Brain (organoid and tissue), 16 donors: ENCODE measurements at places on chromosomes 6 and 20. TPM values are rescaled to one million over a fixed set of nuclear protein-coding genes. Genes with fewer than 3 reads are reported as not detected.

DNA sequence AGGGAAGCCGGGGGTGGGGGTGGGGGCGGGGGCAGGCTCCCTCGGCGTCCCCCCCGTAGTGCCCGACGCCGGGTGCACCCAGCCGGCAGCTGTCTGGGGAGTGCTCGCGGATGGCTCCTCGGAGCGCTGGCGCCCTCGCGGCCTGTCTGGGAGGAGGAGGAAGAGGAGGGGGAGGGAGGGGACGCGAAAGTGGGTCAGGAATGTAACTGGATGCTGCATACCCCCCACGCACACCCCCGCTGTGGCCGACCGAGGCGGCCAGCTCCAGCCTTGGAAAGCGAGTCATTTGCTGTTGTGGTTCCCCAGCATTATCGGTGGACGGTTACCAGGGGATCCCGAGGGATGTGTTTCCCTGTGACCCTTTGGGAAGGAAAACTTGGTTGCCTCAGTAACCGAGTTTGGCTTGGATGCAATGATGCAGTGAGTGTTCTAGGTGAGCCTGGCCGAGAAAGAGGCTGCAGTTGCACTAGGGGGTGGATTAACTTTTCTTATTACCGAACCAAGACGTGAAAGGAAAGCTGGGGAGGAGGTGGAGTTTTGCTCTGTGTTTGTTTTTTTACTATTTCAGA is 55.2 kb upstream of the RREB1 start:
- DNase-seq = peak; percentile 68

DNA sequence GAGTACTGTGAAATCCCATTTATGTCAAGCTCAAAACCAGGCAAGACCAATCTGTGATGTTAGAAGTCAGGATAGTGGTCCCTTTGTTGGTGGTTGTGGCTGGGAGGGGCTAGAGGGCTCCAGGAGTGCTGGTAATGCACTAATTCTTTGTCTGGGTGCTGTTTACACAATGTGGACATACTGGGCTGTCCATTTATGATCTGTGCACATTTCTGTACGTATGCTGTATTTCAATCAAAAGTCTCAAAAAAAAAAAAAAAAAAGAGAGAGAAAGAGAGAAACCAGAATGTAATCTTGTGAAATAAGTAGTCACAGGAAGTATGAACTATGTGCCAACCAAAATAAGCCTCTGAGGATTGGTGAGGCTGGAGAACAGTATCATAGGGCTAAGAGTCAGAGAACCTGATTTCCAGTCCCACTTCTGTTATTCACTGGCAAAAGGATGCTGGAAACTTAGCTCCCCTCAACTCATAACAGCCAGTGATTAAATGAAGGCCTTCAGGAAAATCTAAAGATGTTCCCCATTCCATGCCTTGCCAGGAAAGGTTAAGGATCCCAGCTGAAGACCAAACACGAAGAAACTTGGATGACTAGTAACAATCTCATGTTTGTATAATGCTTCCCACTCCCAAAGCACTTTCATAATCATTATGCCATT is 19.6 kb upstream of the TRAM2 start:
- no peak for DNase-seq

DNA sequence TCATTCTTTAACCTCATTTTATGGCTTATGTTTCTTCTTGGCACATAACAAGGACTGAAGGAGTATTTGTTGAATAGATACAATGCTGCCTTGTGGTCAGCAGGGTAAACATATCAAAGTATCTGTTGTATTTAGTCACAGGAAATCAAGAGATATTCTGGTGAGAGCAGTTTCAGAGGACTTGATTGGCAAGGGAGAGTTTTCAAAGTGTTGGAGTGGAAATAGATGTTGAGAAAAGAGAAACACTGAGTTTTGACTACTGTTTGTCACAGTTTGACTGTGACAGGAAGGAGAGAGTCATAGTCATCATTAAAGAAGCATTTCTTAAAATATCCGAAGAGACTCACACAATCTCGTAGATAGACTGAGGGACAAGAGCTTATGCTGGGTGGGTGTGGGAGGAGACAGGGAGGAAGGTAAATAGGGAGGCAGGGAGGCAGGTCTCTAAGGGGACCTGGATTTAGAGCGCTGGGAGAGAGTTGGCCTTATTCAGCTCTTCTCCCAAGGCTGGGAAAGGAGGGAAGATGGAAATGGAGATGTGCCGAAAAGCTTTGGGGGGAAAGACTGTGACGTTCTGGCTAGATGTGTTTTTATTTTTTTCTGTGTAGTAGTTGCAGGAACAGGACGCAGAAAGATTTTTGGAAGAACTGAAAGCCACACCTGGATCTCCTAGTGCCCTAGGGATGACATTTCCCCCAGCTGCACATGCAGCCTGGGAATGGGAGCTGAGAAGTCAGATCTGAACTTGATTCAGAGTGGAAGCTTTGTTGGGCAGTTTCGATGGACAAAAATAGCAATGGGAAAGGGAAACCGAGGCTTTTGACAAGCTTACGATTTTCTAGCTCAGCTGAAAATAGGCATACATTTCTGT is 65.0 kb upstream of the IFNGR1 start:
- DNase-seq = no peak

GRCh38 chr6:139654309-139654708 is 279.9 kb upstream of the CITED2 start:
- no peak for DNase-seq

DNA sequence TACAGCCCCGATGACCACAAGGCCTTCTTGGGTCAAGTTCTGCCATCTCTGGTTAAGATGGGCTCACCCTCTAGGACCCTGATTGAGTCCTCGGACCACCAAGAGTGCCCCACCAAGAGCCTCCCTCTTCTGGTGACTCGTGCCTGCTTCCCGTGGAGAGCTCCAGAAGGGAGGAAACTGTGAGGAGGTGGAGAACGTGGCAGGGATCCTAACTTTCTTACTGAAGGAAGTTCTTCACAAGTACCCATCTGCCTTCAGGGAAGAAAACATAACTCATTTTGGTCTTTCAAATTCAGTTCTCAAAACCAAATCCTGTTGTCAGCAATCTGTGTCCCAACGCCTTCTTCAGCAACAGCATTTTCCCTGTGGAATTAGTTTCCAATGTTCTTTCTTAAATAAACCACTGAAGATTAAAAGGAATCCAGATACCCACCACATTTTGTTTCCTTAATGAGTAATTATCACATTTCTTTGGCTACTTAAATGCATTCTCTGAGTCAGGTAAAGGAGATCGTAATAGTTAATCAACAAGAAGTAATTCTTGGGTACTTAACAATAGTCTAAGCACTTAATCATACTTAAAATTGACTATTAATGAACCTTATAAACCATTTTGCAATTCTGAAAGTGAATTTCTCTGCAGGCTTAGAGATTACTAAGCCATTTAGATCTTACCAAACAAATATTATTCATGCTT is 185.8 kb upstream of the SGK1 start:
- DNase-seq = peak; percentile 75

DNA sequence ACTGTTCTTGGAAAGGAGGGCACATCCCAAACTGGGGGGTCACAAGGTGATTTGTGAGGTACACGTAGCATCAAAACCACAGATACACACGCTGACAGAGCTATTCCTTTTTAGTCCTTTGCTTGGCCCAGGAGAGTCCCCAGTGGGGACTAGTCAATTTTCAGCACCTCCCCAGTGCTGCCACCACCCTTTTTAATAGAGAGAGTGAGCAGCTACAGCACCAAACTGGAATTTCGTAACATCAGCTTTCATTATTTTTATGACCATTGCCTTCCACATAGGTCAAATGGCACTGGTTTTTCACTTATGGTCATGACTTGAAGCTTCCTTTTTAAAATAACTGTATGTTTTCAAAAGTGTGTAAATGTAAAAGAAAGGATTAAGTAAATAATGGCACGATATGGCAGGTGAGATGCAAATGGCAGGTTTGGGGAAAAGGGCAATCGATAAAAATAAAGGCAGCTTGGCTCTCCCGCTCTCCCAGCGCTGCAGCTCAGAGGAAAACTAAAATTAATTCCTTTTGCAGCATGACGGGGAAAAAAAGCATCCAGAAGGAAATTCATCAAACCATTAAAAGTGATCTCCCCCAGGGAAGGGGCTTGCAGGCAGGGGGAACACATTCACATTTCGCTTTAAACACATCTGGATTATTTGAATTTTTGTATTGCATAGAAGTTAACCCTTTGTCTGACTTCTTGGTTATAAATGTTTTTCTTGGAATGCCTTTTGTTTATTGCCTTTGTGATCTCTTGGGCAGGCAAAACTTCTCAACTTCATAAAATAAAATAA is 95.2 kb downstream of the ANKRD60 start:
- DNase-seq = peak; percentile 66

- no peak for DNase-seq
Measured at GRCh38 chr6:39931607-39932006, 2.7 kb downstream of the MOCS1 start.

DNA sequence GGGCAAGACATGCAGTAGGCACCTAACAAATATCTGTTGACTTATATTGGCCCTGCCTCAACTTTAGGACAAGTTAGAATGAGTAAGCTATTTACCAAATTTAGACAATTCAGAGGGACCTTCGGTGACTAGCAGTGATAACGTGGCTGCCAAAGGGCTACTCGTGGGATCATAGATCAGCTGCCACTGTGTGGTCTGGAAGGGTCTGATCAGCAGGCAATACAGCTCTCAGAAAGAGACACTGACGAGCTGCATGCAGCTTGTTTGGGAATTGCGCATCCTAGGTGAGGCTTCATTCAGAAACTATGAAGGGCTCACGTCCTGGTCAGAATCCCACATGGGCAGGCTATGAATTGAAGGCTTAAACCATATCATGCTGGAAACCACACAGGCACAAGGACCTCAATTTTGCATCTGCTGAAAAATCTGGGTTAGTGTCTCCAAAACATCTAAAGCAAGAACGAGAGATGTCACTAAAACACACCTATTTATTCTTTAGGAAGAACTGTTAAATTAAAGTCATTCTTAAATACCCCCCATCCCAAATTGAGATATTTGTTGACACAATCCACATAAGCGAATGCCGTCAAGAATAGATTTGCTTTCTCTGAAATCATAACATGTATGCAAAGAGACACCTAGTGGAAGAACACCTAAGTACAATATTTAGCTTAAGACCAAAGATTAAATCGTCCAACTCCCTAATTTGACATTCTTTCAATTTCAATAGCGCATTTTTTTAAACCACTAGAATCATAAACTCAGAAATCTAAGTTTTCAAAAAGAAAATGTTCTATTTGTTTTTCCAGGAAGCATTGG is 79.6 kb downstream of the IPCEF1 start:
- DNase-seq = peak; percentile 77

The PTGIS gene
- polyA plus RNA-seq = 0.63 TPM

DNA sequence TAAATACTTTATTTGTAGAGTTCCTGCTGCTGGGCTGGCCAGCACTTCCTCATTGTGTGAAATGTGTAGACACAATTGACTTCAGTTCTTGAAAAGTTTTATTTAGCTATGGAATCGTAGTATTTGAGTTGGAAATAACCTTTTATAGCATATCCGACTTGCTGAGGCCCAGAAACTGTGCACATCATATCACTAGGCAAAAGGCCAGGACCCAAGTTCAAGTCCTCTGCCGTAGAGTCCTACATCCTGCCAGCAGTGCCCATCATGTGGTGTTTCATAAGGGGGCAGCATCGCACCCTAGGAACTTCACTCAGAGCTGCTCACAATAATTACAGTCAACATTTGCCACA is 207.7 kb upstream of the SNX9 start:
- DNase-seq = no peak

GRCh38 chr20:1880529-1881239 is 14.5 kb upstream of the SIRPA start:
- DNase-seq = no peak

- no peak for DNase-seq
Measured at GRCh38 chr6:90658497-90658896, 71.6 kb upstream of the MAP3K7 start.

GRCh38 chr6:24738741-24739140 is 19.8 kb upstream of the C6orf62 start:
- DNase-seq = no peak

The IL17F gene
- polyA plus RNA-seq = not detected

The SLC16A10 gene
- 1.6 TPM for polyA plus RNA-seq

The FAM162B gene
- 1.8 TPM for polyA plus RNA-seq

The PDYN gene
- 1.0 TPM for polyA plus RNA-seq

The REM1 gene
- 0.25 TPM for polyA plus RNA-seq

The ADGRG6 gene
- polyA plus RNA-seq = 0.42 TPM

DNA sequence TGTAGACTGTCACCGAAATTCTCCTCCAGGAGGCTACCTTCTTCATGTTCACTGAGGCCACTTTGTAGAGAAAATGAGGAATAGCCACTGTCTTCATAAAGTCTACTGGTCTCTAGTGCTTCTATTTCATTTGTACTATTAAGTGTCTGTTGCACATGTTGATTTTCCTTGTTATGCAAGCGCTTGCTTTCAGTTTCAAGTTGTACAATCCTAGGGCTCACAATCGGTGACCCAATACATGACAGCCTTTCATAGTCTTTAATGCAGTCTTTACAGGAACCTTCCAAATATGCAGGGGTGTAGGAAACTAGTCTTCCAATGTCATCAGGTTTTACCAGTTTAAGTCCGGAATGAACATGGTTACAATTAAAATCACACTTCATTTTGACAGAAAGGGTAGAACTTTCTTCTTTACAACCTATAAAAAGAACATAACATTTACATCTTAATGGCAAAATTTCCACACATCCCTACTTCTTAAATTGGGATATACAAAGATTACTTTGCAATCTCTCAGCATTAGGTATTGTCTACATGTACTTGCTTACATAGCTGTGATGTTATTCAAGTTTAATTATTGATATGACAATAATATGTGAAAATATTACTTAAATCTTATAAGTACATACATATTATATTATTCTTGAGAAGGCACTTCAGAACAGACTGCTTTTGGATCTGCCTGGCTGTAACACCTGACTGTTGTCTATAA is 7.5 kb downstream of the FBXO5 start:
- DNase-seq = no peak

GRCh38 chr20:44028868-44029847 is 114.5 kb downstream of the TOX2 start:
- DNase-seq = no peak

The SCUBE3 gene
- polyA plus RNA-seq = 1.6 TPM

The TFAP2A gene
- polyA plus RNA-seq = 18.1 TPM

The ZNF165 gene
- 1.2 TPM for polyA plus RNA-seq

- DNase-seq = no peak
Measured at GRCh38 chr6:165723326-165723725, 60.3 kb upstream of the PDE10A start.

The CLPSL2 gene
- 2.3 TPM for polyA plus RNA-seq

DNA sequence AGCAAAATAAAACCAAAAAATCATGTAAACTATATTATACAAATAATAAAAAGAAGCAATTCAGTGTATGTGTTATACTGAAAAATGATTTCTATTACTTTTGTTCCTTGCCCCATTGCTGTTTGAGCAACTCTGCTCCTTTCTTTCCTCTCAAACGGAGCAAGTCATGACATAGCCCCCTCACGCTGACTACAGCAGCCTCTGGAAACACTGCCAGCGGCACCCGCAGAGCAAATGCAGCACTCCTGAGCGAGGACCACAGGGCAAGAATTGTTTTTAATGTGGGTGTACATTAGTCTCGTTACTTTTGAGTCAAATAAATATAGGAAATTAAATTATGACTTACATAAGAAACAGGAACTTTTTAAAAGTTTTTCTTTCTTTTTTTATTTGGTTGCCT is 350.1 kb upstream of the HSF2 start:
- DNase-seq = no peak

- no peak for DNase-seq
Measured at GRCh38 chr20:3925899-3926638, 36.9 kb downstream of the PANK2 start.

The BIRC7 gene
- not detected for polyA plus RNA-seq

- no peak for DNase-seq
Measured at GRCh38 chr20:63548542-63548941, 993 bp upstream of the SRMS start.
